SK-MEL-5 (cell line): ENCODE measurements at places on chromosomes 1 and 21. TPM values are rescaled to one million over a fixed set of nuclear protein-coding genes. Genes with fewer than 3 reads are reported as not detected.
A peak's percentile ranks its signal among the peaks of the same experiment; 100 is the strongest.

DNA sequence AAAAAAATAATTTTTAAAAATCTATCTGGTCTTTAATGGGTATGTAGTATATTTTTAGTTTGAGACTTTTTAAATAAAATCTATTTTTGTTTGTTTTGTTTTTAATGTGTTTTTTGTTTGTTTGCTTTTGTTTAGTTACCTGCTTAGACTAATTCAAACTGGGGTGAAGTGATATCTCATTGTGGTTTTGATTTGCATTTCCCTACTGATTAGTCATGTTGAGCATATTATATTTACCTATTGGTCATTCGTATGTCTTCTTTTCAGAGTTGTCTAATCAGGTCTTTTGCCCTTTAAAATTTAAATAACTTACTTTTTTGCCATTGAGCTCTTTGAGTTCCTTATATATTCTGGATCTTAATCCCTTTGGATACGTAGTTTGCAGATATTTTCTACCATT lies 20.3 kb downstream of the CD1B start:
- DNase-seq, result no peak

DNA sequence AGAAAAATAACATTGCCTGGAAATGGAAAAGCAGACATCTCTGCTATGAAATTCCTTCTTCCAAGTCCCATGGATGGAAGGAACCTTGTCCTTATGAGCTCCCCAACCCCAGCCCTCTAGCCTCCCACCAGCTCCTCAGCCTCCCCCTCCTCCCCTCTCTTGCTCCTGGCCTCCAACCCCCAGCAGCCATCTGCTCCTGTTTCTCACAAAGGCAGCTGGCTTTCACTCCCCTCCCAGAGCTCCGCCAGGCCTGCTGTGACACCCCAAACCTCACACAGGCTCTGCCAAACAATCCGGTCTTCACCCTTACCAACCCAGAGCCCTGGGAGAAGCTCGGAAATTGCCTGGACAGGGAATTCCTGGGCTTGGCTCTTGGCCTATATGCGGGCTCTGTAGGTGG lies 69.2 kb downstream of the KLHDC7A start:
- no peak for DNase-seq

DNA sequence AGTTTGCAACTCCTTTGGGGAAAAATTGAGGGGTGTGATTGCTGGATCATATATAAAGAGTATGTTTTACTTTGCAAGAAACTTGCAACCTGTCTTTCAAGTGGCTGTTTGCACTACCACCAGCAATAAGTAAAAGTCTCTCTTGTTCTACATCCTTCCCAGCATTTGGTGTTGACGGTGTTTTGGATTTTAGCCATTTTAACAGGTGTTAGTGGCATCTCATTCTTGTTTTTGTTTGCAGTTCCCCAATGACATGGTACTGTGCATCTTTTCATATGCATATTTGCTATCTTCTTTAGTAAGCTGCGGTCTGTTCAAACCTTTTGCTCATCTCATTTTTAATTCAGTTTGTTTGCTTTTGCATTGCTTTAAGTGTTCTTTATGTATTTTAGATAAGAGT lies 535.5 kb downstream of the LRRIQ3 start:
- no peak for DNase-seq

DNA sequence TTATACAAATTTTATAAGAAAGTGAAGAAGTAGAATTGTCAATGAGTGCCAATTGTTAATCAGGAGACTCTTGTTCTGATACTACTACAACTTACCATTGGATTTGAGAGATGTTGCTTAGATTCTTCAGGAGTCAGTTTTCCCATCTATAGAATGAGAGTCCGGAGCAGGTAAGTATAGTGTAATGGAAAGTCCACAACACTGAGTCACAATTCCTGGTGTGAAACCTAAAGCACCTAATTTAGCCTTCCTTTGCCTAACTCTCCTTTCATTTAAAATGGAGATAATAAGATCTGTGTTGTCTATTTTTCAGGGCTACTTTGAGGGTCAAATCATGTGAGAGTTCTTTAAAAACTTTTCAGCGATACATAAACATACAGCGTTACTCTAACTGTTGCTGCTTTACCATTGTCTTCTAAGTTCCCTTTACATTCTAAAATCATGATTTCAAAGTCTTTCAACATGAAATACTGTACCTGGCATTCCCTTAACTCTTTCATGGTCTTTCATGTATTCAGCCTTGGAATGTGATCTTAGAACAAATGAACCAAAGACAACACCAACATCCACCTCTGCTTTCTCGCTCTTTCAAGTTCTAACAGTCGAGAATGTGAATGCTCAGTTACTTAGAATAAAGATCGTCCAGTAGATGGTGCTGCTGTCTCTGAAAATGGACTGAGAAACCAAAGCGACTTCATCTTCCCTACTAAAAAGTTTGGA lies 90.9 kb downstream of the SLC30A10 start:
- DNase-seq, result peak; percentile 82

DNA sequence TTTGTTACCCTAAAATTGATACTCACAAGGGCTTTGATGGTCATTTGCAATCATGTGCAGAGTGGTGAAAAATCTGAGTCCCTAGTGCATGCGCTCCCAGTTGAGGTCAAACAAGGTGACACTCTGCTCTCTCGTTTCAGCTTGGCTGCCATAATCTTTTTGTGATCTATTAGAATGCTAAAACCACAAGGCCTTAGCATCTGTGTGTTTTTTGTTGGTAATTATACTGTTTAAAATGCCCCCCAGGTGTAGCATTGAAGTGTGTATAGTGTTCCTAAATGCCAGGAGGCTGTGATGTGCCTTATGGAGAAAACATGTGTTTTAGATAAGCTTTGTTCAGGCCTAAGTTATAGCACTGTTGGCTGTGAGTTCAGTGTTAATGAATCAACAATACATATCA lies 89.3 kb downstream of the PLD5 start:
- DNase-seq, result no peak

DNA sequence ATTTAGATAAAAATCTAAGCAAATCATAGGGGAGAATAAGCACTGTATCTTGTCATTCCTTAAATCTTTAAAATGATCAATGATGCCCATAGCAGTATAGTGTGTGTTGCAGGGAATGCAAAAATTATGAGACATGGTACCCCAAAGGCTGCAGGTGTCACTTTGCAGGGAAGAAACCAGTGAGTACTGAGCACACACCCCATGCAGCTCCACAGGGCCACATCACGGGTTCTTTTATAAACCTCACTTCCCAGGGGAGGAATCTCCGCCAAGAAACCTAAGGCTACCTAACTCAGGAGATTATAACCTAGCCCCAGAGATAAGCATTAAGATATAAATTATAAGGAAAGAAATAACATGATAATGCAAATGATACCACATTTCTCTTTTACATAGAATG lies 115.6 kb downstream of the APP start:
- peak; percentile 29 for DNase-seq

DNA sequence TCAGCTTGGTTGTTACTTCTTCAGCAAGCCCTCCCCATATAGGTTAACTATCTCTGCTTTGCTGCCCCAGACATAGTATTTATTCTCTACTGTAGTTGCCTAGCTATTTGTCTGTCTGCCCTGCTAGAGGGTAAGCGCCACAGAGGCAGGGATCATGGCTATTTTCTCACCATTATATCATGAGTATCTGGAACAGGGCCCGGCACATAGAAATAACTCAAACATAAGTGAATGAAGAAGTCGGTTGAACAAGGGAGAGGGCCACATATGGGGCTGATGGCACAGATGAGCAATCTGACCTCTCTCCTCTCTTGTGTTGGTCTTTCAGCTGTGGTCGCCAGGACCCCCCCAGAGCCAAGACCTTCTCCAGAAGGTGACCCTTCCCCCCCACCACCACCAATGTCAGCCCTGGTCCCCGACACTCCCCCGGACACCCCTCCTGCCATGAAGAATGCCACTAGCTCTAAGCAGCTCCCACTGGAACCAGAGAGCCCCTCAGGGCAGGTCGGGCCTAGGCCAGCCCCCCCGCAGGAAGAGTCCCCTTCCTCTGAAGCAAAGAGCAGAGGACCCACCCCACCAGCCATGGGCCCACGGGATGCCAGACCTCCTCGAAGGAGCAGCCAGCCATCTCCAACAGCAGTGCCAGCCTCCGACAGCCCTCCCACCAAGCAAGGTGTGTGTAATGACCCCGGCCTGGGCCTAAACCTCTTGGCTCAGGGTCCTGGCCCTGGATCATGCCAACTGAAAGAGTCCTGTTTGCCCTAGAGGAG lies 14.9 kb downstream of the MAP7D1 start:
- no peak for DNase-seq

- DNase-seq, result no peak
Observed at GRCh38 chr1:223214261-223214807, 71.3 kb upstream of the TLR5 start.

GRCh38 chr1:162319493-162320175 lies 57.0 kb downstream of the SPATA46 start:
- no peak for DNase-seq

DNA sequence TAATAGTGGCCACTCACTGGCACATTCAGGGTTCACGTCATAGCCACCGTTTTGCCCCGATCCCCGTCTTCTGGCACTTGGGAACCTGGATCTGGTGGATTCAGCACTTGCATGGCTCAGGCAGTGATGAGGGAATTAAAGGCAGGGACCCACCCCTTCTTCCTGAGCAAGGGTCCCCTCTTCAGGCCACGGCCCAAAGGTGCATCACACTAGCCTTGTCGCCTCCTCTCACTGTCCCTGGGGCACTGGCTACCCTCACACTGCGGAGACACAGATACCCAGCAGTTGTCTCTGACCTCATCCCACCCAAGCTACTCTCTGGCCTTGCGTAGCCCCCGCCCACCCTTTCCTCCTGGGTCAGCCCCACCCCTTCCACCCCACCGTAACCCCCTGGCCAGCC lies 19.9 kb upstream of the LDLRAP1 start:
- DNase-seq, result peak; percentile 54

DNA sequence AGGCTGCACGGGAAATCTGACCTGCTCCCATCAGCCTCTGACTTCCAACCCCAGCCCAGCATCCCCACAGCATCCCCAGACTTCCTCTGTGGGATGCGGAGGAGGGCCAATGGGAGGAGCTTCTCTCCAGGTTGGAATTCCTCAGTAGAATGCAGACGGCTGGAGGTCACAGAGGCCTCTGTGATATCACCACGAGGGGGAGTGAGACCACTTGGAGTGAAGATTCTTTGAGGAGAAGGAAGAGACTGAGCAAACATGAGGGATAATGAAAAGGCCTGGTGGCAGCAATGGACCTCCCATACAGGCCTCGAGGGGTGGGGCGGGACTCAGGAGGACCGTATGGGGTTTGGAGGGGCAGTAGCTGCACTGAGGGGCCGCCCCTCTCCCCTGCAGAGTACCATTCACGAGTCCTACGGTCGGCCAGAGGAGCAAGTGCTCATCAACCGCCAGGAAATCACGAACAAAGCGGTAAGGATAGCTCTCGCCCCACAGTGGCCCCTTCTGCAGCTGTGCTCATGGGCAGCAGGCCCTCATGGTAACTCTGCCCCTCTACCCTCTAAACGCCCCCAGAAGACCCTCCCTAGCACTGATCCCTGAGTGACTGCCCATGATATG lies at the start of gene CATSPER4:
Gene CATSPER4 (plus strand): TSS at position 230 of the 615 bp plus-strand sequence. CDS start 26 bp downstream, at position 256.
- peak; percentile 68 for DNase-seq

GRCh38 chr1:201565771-201566528 lies 27.0 kb downstream of the NAV1 start:
- no peak for DNase-seq

DNA sequence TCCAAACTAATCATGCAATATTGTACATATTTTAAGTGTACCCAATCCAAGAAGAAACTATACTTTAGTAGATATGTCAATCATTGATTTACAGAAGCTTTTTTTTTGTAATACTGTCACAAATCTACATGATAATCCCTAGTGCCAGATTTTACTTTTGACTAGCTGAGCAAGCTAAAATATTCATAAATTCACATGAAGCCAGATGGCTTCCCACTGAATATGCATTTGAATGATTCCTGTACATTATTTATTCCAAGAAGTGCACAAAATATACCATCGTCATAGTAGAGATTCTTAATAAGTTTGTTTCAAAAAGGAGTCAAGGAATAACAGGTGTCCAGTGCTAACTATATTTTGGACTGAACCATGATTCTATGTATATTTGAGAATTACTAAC lies 17.2 kb downstream of the FPGT start:
- DNase-seq, result no peak

DNA sequence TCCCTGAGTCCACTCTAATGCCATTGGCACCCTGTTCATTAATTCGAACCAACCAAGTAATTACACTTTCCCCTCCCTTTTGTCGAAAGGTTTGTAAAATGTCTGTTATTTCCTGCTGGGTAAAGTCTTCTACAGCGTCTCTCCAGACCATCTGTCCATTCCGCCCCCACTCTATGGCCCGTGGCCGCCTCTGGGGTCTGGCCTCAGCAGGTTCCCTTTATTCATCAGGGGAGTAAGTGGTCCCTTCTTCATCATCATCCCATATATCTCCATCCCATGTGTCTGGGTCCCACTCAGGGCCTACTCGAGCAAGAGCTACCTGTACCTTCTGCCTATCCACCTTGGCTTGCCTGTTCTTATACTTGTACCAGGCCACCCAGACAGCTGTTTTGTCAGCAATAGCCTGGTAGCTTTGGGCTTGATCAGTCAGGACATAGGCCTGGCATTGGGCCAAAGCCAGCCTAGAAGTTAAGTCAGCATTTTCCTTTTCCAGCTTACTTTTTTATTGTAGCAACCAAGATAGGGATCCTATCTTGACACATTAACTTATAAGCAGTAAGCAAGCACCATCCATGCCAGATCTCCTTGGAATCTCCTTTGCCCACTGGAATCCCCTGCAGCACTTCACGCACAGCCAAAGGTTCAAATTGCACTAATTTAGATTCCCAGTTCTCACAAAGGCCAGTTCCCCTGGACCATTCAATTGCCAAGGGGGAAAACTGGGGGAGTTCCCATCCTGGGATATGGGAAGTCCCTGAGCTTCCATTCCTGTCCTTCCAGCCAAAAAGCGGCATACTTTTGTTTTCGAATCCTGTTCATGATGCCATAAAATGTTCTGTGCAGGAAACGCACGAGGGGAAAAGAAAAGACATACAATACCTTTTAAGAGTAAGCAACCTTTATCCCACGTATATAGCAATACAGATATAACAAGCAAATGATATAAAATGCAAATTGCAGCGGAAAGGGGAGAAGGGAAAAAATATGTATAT lies 6.6 kb upstream of the STUM start:
- peak; percentile 37 for DNase-seq

- DNase-seq, result no peak
Observed at GRCh38 chr21:18518054-18518481, 114.5 kb upstream of the TMPRSS15 start.

GRCh38 chr1:107786203-107786845 lies 178.7 kb downstream of the VAV3 start:
- no peak for DNase-seq

GRCh38 chr1:201391651-201392511 lies 7.2 kb downstream of the LAD1 start:
- DNase-seq, result peak; percentile 36

DNA sequence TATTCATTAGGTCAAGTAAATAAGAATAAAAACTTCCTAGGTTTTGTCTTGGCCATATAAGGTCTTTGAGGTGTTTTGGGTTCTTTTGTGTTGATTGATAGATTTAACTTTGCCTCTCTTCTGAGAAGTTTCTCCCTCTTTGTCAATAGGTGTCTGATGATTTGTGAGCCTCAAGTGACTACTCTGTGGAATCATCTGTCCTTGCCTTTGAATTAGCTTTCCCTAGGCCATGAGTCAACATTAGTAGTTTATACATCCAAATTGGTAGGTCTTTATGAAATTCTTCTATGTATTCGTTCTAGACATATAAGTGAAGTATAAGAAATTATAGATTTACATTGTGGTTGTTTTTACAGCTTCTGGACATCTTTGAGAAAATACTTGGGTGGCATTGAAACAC lies 864.4 kb downstream of the USP25 start:
- no peak for DNase-seq

The OR2T35 gene
- not detected in 2 replicates for total RNA-seq

The KAZN gene
- total RNA-seq, result 6.5 and 7.0 TPM in 2 replicates

The SPEN gene
- 10.1 and 11.5 TPM in 2 replicates for total RNA-seq

The UBL4B gene
- total RNA-seq, result not detected in 2 replicates

The UQCRHL gene
- total RNA-seq, result 8.3 and 9.2 TPM in 2 replicates

The OR2M3 gene
- total RNA-seq, result not detected in 2 replicates
